ENCODE measurements at places on chromosomes 12 and 14.

- DNase-seq: no peak
Measured at GRCh38 chr12:112309797-112310196, 72.4 kb downstream of the HECTD4 start.

GRCh38 chr12:119447126-119447525 is 112.6 kb downstream of the CCDC60 start:
- DNase-seq: no peak

DNA sequence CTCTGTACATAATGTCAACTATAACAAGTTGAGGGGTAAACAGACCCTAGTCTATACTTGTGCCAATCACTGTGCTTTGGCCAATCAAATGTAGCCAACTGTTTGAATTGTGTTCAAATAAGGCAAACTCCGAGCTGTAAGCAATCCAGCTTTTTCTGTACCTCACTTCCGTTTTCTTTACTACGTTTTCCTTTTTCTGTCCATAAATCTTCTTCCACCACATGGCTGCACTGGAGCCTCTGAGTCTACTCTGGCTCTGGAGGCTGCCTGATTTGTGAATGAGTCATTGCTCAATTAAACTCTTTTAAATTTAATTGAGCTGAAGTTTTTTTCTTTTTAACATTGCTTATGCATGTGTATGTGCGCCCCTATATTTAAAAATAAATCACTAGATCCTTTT is 29.7 kb downstream of the CLEC1A start:
- no peak for DNase-seq

DNA sequence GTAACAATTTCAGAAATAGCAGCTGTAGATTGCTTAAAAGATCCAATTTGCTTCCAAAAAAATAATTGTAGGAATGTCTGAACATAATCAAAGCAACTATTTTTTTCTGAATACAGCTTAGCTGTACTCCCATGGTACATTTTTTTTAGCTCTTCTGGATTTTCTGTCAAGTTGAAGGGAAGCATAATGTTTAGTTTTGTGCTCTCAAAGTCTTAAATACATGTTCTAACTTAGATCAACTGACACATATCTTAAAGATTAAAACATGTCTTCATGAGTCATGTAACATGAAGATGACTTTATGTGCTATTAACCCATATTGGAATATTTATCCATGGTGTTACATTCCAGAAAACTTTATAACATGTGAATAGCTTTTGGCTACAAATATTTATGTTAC is 255.7 kb downstream of the BTG1 start:
- no peak for DNase-seq

DNA sequence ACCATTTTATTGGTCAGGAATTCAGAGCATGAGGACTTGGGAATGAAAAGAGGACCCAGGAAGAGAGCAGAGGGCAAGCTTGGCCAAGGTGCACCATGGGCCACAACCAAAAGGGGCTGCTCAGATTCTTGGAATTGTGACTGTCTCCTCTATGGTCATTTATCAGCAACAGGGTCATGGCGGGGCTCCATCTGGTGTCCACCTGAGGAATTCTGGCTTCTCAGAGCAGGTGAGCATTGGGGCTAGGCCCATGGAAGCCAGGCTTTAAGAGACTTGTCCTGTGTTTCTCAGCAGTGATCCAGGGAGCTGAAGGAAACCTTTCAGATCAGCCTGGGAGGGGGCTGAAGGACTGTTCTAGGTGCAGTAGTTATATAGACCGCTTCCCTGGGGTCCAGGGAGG is 2.6 kb upstream of the RIN3 start:
- DNase-seq: no peak

DNA sequence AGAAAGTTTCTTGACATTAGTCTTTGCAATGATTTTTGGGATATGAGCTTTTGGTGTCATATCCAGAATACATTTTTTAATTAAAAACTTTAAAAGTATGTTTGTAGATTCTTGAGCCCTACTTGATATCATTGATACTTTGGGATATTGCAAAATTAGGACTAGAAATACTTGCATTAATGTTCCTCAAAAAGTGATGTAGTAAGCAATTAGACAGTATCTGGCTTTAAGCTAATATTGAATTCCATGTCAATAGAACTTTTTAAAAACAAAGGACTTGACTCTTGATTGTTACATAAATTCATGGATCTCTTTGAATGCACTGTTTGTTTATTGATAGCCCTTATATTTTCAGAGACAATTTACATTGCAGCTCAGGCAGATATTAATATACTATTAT is 15.6 kb downstream of the PEX5 start:
- DNase-seq: no peak

DNA sequence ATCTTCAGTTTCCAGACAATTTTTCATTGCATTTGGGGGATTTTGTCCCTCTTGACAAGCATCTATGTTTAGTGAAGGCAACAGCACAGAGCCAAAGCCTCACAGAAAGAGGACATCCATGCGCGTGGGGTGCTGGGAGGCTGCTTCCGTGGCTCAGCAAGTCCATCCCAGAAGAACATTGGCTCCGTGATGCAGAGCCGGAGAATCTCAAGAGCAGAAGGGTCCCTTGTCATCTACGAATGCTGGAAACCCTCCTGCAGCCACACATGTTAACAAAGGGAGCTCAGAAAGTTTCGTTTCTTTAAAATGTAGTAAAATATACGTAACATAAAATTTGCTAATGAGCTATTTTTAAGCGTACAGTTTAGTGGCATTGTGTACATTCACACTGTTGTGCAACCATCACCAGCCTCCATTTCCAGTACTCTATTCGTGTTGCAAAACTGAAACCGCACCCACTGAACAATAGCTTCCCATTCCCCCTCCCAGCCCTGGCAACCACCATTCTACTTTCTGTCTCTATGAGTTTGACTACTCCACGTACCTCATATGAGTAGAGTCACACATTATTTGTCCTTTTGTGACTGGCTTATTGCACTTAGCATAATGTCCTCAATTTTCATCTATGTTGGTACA is 185.9 kb downstream of the TTC7B start:
- no peak for DNase-seq

GRCh38 chr12:124273630-124274029 is 21.3 kb upstream of the RFLNA start:
- peak; percentile 61 for DNase-seq

DNA sequence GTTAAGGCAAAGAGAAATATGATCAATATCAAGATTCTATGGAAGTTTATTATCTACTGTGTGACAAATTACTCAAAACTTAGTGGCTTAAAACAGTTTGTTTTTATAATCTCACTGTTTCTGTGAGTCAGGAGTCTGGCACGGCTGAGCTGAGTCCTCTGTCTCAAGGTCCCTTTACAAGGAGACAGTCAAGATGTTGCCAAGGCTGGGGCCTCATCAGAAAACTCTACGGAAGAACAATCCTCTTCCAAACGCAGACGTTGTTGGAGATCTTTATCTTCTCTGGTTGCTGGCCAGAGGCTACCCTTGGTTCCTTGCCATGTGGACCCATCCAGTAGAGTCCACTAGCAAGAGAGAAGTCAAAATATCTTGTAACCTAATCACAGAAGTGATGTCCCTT is 100.6 kb upstream of the CCND2 start:
- DNase-seq: no peak

DNA sequence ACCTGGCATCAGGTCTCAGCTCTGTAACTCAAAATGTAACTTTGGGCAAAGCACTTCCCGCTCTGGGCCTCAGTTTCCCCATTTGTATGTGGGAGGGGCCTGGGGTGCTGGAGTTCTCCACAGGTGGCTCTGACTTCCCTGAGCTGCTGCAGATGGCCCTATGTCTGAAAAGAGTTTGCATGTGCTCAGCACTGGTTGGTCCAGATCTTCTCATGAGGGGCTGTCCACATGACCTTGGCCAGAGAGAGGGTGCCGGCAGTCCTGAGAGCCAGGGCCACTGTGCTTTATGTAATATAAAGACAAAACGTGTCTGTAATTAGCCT is 7.2 kb upstream of the CACNA2D4 start:
- DNase-seq: no peak

DNA sequence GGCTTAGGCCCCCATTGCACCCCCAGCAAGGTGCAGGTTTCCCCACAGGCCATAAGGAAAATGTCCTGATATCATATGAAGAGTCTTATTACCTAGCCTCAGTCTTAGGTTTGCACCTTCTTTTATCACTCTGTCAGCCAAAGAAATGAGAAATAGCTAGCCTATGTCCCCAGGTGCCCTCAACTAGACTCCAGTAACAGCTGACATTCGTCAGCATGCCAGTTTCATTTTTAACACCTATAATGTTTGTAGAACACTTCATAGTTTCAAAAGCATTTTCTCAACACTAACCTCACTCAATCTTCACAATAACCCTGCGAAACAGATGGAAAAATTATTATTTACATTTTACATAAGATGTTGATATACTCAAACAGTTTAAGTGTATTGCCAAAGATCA is 24.0 kb upstream of the OR10P1 start:
- DNase-seq: no peak

DNA sequence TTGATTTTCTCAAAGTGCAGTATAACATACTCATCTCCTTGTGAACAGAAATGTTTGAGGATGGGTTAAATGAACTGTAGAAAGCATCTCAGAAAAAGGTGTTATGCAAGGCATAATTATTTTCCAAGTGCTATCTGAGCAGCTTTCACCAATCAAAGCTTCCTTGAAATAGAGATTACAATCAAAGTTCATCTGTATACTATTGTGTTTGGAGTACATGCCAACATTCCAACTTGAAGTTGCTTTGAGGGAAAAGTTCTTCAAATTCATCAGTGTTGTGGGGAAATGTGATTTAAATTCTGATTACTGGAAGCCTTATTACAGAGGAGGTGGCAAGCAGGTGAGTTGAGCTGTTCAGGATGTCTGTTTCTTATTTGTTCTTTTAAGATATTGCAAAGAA is 68.2 kb downstream of the TMTC2 start:
- DNase-seq: no peak

GRCh38 chr12:22100958-22101748 is 55.1 kb downstream of the CMAS start:
- DNase-seq: peak; percentile 31

GRCh38 chr12:109951136-109951535 is 45.0 kb downstream of the GIT2 start:
- no peak for DNase-seq

DNA sequence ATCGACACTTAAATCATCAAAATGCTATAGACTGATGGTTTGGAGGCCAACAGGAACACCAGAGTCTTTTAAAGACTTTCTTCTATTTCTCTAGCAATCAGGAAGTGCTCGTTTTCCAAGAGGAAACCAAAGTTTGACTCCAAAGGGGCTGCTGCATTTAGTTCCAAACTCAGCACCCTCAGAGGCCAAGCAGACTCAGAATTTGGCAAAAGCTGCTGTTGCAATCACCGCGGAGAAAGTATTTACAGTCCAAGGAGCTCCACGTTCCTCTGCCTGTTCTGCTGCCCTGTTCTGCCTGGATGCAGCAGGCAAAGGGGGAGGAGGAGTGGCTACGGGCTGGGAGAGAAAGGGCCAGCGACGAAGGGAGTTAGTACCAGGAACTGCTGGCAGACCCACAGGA is 325.1 kb downstream of the BCL11B start:
- DNase-seq: no peak

DNA sequence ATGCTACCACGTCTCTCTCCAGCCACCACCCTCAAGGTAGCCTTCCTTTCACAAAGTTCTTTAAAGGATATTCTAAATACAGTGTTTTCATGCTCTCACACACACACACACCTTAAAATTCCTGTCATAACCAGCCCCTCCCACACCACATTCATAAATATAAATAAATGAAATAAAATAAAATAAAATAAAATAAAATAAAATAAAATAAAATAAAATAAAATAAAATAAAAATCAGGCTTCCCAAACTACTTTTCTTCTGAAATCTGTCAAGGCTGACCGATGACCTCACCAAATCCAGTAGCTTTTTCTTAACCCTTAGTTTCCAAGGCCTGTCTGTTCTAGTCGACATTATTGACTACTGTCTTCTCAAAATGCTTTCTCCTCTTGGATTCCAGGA is 378.4 kb downstream of the SEC23A start:
- DNase-seq: no peak

GRCh38 chr12:570435-570920 is 92.8 kb downstream of the NINJ2 start:
- DNase-seq: no peak

DNA sequence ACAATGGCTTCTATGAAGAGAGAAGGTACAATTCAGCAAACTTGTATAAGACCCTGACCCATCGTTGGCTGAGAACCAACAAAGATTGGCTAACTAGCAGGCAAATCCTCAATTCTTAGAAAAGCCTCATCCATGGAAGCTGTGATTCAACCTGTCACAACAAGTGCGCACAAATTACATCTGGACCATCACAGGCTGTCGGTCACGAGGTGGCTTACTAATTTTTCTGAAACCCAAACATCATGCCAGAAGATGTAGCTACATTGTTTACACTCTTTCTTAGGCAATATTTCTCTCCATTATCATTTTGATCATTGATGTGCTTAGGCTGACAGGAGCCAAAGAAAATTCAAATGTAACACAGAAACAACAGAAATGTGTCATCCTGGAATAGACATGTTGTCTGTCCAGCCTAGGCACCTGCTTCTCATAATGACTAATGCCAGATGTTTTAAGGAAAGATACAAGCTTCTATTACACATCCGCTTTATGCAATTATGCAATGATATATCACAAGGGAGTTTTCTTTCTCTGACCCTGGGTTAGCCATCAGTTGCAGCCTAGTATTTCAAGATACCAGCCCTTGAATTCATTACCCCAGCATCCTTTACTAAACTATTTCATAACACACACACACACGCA is 92.9 kb upstream of the DIO2 start:
- no peak for DNase-seq

DNA sequence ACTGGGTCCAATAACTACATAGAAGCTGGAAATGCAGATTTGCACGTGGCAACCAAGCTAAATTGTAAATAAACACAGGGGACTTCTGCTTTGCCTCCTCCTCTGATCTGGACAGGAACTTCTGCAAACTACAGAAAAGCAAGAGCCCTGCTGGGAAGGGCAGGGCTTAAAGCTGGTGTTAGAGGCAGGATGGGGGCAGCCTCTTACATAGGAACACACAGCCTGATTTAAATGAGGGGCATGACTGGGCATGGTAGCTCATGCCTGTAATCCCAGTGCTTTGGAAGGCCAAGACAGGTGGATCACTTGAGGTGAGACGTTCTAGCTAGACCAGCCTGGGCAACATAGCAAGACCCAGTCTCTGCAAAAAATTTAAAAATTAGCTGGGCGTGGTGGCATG is 46.7 kb downstream of the ERH start:
- DNase-seq: no peak

DNA sequence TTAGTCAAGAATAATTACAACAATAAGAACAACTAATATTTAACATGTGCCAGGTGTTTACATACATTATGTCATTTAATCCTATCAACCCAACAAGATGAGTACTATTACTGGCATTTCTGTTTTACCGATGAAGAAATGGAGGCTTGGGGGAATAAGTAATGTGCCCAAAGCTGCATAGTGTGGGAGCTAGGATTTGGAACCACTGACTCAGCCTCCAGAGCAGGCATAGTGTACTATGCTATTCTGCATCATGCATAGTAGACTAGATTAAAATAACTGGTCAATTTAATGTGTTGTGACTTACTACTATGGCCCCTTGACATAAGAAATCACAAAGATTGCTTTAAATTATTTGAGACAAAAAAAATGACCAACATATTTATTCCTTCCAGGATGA is 9.5 kb downstream of the GPR19 start:
- DNase-seq: no peak

GRCh38 chr14:68574906-68575305 is 218.0 kb downstream of the ZFP36L1 start:
- no peak for DNase-seq
